Cortex of kidney (tissue), 1 donor: ENCODE measurements at places on chromosomes 5 and 9.

DNA sequence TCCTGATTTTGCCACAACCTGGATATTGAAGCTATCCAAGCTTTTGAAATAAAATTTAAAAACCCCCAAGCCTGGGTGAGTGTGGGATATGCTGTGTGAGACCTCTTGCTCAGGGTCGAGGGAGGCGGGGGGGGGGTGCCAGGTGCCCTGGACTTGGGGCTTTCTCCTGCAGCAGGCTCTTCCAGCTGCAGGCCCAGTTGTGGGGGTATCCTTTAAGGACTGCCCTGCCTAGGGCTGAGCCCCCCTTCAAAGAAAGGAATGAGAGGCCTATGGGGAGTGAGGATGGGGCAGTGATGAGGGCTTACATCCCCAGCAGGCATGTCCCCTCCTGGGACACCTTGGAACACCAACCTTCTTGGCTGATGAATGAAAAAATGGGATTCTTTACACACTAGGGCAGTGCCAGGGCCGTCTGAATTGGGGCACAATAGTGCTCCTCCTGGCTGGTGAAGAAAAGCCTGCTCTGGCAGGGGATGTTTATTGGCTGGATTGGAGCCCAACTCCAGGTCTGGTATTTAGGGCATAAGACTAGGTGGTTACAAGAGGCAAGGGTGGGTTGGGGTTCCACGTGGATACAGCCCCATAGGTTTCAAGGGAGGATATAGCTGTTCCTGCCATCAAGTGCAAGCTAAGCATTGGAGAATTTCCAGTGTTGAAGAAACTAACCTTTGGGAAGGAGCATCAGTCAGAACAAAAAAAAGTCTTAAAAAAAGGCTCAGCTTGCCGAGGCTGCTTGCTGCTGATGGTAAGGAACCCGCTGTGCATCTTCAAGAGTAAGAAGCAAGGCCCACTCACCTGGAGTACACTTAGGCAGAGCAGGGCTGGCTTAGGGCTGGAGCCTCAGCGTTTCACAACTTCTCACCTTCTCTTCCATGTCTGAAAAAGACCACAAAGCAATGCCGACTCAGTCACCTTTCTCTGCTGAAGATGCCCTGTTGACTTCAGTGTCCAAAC lies 7.0 kb downstream of the HNRNPAB start:
- no peak for DNase-seq

DNA sequence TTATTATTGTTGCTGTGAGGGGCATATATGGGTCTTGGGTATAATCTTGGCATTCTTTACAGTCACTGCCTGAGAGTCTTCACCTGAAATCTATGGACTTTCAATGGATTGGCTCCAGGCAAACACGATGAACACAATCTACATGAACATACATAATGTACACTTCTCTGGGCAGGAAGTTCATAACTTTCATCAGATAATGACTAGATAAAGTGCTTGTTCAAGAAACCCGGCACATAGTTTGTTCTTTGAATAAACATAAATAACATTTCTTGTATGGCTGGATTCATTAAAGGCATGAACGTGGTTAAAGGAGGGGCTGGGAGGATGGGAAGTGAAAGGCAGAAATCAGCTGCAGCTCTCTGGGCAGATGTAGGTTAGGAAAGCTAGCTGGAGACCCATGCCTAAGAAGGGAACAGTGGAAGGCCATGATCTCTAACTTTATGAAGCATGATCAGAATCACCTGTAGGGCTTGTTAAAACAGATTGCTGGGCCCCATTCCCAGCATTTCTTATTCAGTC lies 306.9 kb upstream of the EFNA5 start:
- no peak for DNase-seq

DNA sequence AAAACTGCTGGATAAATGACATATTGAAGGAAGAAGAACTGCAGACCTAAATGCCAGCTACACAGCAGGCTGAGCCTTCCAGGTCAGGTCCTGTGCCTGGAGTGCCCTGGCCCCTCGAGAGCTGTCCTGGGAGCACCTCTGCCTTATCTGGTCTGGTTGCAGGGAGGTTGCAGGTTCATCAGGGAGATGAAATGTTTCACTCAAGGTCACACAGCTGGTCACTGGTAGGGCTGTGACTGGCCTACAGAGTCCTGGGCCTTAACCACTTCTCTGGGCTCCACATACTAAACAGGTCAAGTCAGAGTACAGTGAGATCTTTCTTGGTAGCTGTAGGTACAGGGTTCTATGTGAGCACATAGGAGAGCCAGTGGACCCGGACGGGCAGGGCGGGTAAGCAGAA lies 16.7 kb downstream of the GALNT10 start:
- no peak for DNase-seq

GRCh38 chr5:158812408-158812807 lies 287.3 kb downstream of the EBF1 start:
- DNase-seq: no peak

- DNase-seq: no peak
These were observed 7.3 kb upstream of the HNRNPAB start for GRCh38 chr5:178196986-178197385.

GRCh38 chr9:14238079-14238478 lies 75.9 kb downstream of the NFIB start:
- no peak for DNase-seq

- no peak for DNase-seq
These were observed 233.1 kb downstream of the GADD45G start for GRCh38 chr9:89837934-89838310.

DNA sequence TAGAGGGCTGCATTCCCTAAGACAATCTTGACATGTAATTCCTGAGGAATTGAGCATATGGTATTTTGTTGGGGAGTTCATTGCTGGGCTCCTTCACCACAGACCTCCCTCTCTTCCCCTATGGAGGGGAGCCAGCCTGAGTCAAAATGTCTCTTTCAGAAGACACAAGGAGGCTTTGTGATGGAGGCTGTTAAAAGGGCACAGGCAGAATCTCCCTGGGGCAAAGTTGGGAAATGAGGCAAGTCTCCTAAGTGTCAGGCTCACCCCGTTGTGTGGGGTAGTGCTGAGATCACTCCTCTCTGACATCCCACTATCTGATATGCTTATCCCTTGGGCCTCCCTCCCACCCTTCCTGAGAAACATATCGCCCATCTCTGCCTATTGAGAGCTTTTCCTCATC lies 30.6 kb downstream of the GFRA3 start:
- no peak for DNase-seq

- DNase-seq: no peak
These were observed 3.5 kb downstream of the NRG2 start for GRCh38 chr5:140039561-140039960.

DNA sequence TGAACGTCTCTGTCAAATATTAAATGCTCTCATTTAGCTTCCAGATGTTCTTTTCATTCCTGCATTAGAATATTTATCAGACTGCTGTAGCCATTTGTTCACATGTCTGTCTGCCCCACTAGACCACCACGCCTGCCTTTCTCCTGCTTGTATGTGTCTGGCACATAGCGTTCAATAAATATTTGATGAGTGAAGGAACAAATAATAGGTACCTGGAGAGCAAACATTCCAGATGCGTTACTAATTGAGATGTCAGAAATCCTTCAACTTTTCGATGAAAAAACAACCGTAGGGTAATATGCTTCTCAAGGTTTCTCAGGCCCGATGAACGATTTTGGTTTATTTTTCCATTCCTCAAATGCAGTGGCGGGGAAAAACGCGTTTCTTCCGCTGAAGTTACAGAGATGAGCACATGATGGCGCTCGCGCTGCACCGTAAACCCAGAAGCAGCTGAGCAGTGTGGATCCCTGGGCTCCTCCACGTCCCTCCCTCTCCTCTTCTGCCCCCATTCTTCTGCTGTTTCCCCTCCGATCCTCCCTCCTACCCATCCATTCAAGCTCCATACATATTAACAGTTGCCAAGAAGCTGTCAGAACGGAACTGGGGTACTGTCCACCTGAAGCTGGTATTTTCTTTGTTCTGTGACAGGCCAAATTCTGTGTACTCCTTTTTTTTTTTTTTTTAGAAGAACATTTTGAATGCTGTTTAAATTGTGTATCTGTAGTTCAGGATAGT lies 245.4 kb downstream of the MPDZ start:
- no peak for DNase-seq

DNA sequence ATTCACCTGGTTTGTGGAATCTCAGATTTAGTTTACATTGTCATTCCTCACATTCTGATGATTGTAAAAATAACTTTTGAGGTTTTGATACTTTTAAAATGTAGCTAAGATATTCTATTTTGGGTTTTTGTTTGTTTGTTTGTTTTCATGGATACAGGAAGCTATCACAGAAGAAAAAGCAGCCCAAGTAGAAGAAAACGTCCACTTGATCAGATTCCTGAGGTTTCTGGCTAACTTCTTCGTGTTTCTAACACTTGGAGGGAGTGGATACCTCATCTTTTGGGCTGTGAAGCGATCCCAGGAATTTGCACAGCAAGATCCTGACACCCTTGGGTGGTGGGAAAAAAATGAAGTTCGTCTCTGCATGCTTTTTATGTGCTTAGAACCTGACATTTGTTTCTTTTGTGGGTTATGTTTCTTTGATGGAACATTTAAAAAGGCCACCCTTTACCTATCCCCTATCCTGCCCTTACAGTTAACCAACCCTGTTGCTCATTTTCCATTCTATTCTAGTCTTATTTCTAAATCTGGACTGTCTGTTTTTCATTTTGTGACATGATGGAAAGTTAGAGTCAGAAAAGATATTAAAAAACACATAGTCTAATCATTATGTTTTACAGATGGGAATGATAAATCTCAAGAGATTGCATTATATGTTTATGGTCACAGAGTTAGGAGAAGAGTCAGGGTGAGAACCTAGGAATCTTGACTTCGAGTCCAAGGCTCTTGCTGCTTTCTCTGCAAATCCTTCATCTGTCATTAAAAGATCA lies 163.7 kb downstream of the ALDH1A1 start:
- no peak for DNase-seq

DNA sequence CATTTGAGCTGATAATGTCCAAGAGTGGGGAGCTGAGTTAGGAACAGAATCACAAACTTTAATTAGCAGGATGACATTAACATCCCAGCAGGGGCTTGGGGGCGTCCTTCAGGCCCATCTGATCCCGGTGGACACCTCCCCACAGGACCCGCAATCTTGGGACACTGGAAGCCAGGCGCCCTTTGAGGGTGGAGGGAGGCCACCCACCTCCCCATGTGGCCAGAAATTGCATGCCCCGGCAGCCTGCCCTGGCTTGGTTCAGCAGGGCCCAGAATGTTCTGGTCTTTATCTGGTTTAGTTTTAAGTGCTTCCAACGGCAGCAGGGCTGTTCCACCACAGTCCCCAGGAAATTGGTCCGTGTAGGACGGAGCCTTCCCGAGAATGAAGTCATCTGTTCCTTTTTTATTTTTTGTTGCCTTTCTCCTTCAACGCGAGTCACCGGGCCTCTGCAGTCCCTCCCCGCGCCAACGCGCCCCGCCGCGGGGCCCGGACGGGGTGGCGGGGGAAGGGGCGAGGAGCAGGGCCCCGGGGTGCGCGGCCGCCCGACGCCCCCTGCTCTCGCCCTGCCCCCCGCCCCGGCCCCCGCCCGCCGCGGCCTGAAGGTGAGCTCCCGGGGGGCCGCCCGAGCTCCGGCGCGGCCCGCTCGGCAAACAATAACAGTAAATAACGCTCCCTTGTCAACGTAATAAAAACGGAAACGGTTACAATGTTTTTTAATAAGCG lies 207.9 kb downstream of the C9orf50 start:
- DNase-seq: no peak

GRCh38 chr5:158992037-158992740 lies 107.5 kb downstream of the EBF1 start:
- DNase-seq: no peak

DNA sequence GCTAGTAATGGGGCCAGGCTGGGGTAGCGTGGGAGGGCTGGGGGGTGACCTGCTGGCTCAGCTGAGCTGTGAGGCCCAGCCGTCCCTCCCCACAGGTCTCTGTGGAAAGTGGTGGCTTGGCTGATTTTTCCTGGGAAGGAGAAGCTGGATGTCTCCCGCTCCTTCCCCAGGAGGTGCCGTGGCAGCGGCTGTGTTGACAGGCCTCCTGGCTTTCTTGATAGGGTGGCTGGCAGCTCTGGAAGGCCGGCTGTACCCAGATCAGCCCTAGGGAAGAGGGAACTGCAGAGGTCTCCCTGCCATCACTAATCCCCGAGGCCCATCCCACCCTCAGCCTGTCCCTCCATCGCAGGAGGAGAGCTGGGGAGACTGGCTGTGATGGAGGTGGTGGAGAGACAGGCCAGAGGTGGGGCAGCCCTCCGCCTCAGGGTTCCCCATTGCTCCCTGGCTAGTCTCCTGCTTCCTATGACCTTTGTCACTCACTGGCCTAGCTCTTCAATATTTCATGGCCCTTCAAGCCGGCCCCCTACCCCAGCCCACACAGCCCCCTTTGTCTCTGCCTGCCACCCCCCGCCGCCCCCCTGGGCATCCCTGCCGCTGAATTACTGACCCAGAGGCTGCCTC lies 6.8 kb downstream of the CXXC5 start:
- DNase-seq: no peak

- DNase-seq: no peak
These were observed 323.9 kb upstream of the RORB start for GRCh38 chr9:74173284-74173683.

- no peak for DNase-seq
These were observed 19.6 kb downstream of the TNC start for GRCh38 chr9:115098226-115098965.

GRCh38 chr5:122723606-122724352 lies 51.1 kb upstream of the SNX2 start:
- no peak for DNase-seq

GRCh38 chr9:87520172-87520683 lies 22.6 kb downstream of the DAPK1 start:
- DNase-seq: no peak

- no peak for DNase-seq
These were observed 6.9 kb downstream of the KIAA1958 start for GRCh38 chr9:112493393-112494137.

GRCh38 chr5:14054965-14055963 lies 87.9 kb upstream of the TRIO start:
- no peak for DNase-seq

- no peak for DNase-seq
These were observed 227.0 kb downstream of the PDE4D start for GRCh38 chr5:59666440-59667068.

DNA sequence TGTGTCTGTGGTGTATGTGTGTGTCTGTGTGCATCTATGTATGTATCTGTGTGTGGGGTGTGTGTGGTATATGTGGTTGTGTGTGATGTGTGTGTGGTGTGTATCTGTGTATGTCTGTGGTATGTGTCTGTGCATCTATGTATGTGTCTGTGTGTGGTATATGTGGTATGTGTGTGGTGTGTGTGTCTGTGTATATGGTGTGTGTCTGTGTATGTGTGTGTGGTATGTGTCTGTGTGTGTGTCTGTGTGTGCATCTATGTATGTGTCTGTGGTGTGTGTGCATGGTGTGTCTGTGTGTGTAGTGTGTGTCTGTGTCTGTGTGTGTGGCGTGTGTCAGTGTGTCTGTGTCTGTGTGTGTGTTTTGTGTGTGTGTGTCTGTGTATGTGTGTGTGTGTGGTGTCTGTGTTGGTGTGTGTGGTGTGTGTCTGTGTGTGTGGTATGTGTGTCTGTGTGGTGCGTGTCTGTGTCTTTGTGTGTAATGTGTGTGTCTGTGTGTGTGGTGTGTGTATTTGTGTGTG lies 121.9 kb upstream of the MVB12B start:
- DNase-seq: no peak

DNA sequence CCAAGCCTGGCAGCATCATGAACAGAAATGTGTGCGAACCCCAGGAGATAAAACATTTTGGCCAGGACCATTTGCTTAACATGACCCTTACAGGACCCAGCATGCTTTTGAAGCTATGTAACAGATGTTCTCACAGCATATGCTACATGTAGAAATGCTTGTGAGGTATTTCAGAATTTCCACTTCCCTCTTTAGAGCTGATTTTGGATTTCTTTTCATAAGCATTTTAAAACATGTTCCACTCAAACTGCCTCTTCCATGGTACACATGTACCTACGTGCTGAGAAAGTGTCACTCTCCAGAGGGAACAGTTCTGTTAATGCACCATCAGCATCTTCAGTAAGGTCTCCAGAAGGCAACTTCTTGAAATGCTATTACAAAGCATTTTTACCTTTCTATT lies 15.7 kb upstream of the TSSK1B start:
- no peak for DNase-seq
